HEK293T (cell line): ENCODE measurements at places on chromosomes 1 and 21.

GRCh38 chr1:241447031-241447644 is 72.4 kb downstream of the FH start:
- DNase-seq, result no peak

DNA sequence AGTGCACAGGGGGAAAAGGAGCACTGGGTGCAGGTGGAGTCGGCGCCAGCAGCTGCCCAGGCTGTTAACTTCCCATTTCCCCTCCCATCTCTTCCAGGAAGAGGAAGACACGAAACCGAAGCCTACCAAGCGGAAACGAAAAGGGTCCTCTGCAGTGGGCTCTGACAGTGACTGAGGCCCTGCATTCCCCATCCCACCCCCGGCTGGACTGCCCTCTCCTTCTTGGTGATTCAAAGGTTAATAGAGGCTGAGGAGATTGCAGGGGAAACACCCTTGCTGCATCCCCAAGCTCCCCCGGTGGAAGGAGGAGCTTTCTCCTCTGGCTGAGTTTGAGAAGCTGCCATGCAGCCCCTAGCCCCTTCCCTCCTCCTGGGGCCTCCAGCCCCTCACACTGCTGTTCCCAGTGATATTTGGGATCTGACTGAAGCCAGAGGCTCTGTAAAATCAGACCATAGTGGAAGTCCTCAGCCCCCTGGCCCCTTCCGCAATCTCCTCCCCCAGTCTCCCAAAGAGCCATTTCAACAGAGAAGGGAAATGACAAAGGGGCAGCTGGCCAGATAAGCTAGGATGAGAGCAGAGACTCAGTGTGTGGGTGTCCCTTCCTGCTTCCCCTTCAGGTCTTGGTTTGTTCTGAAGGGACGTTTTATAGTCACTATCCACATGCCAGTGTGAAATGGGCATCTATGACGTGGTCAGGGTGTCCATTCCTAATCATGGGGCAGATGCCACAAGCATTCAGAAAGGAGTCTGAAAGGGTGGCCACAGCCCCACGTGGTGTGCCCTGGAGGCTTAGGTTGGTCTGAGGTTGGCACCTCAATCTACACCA is 1.9 kb upstream of the SLC27A3 start:
- no peak for DNase-seq

DNA sequence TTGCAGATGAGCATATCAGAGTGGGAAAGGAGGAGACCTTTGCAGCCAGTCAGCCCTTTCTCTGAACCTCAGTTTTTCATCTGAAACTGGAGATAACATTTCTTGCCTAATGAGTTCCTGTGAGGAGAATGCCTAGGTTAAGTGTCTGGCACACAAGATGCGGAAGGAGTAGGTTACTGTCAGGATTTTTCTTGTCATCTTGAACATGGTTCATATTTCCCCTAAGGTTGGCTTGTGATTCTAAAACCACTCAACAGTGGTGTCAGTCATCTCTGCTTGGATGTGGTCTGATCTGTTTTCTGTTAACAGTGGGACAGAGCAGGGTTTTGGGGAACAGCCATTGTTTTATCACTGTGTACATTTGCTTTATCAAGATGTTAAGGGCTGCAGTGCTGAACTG is 70.6 kb downstream of the TGFB2 start:
- no peak for DNase-seq

GRCh38 chr1:228194921-228195812 is 12.7 kb upstream of the OBSCN start:
- DNase-seq, result no peak

DNA sequence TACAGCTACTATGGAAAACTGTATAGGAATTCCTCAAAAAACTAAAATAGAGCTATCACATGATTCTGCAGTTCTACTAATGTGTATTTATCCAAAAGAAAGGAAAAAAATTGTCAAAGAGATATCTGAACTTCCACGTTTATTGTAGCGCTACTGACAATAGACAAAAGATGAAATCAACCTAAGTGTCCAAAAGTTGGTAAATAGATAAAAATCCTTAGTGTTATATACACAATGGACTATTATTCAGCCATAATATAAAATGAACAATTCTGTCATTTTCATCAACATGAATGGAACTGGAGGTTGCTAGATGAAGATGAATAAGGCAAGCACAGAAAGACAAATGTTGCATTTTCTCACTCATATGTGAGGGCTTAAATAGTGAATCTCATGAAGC is 1492.1 kb downstream of the MRPL39 start:
- no peak for DNase-seq
